ENCODE measurements at places on chromosomes 6 and 20.

GRCh38 chr6:21348504-21349195 is 244.9 kb upstream of the SOX4 start:
- DNase-seq: no peak

DNA sequence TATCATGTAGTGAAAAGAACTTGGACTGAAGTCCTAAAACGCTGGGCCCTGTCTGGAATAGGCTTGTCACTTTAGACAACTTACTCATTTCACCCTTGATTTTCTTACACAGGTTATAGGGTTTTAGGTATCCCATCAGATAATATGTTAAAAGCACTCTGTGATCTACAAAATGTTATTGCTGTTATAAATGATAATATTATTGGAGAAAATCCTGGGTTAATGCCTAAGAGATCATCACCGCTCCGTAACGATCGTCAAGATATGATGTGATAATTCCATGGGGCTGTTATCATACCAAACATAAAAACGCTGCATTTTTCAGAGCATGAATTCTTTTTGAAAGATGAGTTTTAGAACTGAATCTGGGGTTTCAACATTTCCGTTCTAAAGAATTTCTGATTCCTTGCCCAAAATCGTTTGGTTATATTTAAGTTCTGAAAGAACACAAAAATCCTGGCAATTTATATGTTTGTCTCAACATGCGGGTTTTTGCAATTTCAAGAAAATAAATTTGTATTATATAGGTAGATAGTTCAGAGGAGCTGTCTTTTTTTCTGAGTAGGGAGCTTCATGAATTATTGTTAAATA is 154.8 kb downstream of the FOXC1 start:
- DNase-seq: no peak

- no peak for DNase-seq
These were observed 672.3 kb downstream of the UTRN start for GRCh38 chr6:144957236-144957937.

DNA sequence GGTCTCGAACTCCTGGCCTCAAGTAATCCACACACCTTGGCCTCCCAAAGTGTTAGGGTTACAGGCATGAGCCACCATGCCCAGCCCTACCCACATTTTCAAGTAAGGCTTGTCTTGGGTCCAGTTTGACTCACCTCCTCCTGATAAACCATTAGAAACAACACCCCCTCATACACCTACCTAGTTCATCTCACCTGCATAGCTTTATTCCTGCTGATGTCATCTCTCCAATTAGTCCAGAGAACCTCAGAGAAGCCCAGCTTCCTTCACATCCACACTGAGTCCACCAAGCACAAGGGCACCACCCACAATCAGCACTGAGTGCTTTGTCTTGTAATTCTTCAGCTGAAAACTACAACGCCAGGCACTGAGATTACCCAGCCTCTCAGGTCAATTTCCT is 35.3 kb downstream of the KIF16B start:
- DNase-seq: no peak

DNA sequence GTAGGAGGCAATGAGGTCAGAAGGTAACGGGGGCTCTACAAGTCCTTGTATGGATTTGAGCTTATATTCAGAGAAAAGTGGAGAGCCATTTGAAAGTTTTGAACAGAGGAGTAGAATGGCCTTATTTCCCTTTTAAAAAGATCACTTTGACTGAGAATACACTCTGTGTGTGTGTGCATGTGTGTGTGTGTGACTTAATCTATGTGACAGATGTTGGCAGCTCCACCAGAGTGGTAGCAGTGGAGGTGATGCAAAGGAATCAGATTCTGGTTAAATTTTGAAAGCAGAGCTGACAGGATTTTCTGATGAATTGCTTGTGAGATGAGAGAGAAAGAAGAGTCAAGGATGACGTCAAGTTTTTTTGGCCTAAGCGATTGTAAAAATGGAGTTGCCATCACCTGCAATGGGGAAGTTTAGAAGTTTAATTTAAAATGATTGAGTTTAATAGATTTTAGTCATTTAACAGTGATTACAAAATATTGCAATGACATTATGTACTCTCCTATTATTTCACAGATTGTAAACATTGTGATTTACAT is 172.2 kb upstream of the HEY2 start:
- DNase-seq: no peak

DNA sequence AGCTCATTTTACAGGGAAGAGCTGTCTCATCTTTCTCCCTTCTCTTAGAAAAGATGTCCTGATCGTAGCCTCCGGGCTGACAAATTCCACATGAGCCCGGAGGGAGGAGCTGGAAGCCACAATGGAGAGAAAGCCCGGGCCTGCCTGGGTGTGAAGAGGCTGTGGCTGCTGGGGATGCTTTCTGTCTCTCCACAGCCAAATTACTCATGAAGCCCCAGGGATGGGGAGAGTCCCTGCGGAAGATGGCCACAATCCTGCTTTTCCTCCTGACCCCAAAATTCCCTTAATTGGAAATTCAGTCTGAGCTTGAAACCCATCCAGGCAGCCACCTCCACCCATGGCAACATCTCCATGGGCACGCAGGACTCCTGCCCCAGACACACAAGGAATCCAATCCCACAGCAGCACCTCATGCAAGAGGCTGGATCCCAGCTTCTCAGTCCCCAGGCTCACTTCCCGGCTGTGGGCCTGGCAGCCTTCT is 32.4 kb downstream of the JPH2 start:
- DNase-seq: no peak

DNA sequence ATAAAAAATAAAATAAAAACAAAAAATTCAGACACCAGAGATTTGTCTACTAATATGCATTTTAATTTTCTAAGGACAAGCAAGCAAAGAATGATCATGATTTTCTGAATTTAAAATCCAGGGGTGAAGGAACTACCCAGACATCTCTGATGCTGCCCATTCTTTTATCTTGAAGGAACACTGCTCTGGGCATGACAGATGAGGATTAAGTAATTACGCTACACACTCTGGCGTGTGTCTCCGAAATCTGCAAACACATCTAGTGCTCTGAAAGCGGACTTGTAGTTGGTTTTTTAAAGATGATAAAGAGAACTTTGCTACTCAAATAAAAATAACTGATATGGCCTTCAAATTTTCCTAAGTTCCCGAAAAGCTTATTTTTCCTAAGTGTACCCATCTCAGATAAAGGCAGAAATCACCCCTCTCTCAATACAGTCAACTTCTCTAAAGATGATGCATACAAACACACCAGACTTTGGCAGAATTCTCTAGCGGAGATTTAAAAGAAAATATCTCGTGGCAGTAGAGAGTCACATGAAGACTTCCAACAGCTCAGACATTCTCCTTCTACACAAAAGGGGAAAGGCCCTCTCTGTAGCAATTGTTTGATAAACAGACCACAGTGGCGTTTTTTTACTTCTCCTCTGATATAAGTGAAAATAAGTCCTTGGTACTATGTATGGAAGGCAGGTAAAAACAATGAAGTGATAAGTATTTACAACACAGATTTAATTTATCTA is 133.8 kb downstream of the BACH2 start:
- DNase-seq: no peak

All from NCI-H1092 (cell line).